ENCODE measurements at places on chromosomes 1 and 21. TPM values are rescaled to one million over a fixed set of nuclear protein-coding genes. Genes with fewer than 3 reads are reported as not detected.

GRCh38 chr1:119472819-119473175, 34.2 kb upstream of the HSD3B1 start:
- no peaks in the 10 kb centered on the region for H3K4me1 ChIP-seq
- no peak overlapping the region for H3K4me3 ChIP-seq
- peaks cover 6% of the 10 kb centered on the region for H3K27me3 ChIP-seq
- no peak overlapping the region for H3K27ac ChIP-seq
- no peak for DNase-seq
- no peaks in the 10 kb centered on the region for H3K36me3 ChIP-seq

GRCh38 chr1:81220614-81221071, 580.1 kb upstream of the ADGRL2 start:
- H3K36me3 ChIP-seq: no peaks in the 10 kb centered on the region
- H3K4me1 ChIP-seq: no peaks in the 10 kb centered on the region
- H3K27ac ChIP-seq: no peak overlapping the region

- no peak overlapping the region for H3K27ac ChIP-seq
- no peak for DNase-seq
- H3K36me3 ChIP-seq: no peaks in the 10 kb centered on the region
- H3K4me1 ChIP-seq: no peaks in the 10 kb centered on the region
- no peak overlapping the region for H3K4me3 ChIP-seq
- peaks cover 6% of the 10 kb centered on the region for H3K27me3 ChIP-seq
These were observed 57.8 kb upstream of the HSD17B7 start for GRCh38 chr1:162732566-162733335.

DNA sequence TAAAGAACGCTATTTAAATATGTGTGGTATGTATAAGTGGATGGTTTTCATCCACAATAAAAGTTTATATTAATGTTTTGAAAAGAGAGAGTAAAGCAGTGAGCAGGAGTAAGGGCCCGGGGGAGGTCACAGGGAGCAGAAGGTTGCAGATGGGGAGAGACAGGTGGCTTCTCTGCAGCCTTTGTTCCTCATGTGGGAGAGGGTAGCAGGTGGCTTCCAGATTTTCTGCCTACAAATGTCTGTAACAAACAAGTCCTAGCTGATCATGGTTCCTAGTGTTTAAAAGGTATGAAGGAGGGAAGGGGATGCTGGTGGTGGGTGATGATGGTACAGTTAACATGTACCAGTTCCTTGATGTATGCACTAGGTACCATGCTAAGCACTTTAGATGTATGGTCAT, 18.8 kb downstream of the QSOX1 start:
- H3K27me3 ChIP-seq: no peaks in the 10 kb centered on the region
- no peak overlapping the region for H3K27ac ChIP-seq
- no peak for DNase-seq
- peaks cover 2% of the 10 kb centered on the region for H3K36me3 ChIP-seq

Gene GLRX2
- 14.4 TPM for total RNA-seq

Gene CTNNBIP1
- total RNA-seq: 7.5 TPM
